ENCODE measurements at places on chromosomes 16 and 17. TPM values are rescaled to one million over a fixed set of nuclear protein-coding genes. Genes with fewer than 3 reads are reported as not detected.

Gene KRTAP4-3
- not detected for total RNA-seq

Gene MRC2
- 119 TPM for total RNA-seq

Gene RNF222
- not detected for total RNA-seq

Gene PRSS36
- total RNA-seq, result 1.4 TPM

Gene ACD
- total RNA-seq, result 27.9 TPM

Gene NLGN2
- total RNA-seq, result 88.0 TPM

Gene CES3
- 5.1 TPM for total RNA-seq

Gene ABAT
- total RNA-seq, result 20.7 TPM

Gene ASIC2
- 3.5 TPM for total RNA-seq

Gene TRIM37
- 24.4 TPM for total RNA-seq

Gene CCL17
- total RNA-seq, result not detected

Gene CCL7
- not detected for total RNA-seq

Gene SDK2
- 31.8 TPM for total RNA-seq

Gene SOCS3
- 49.8 TPM for total RNA-seq

Gene IGF2BP1
- 227 TPM for total RNA-seq

Gene GCGR
- total RNA-seq, result 0.66 TPM

Gene UTP18
- 30.5 TPM for total RNA-seq

Gene MAP2K6
- total RNA-seq, result 21.7 TPM

Gene GRB2
- total RNA-seq, result 67.8 TPM

Gene CIBAR2
- not detected for total RNA-seq

Gene CTF1
- 10.3 TPM for total RNA-seq

Gene SLC5A11
- total RNA-seq, result 0.22 TPM

Gene NPIPB13
- 37.1 TPM for total RNA-seq

Gene TP53TG3B
- not detected for total RNA-seq

Gene BAIAP2
- 47.6 TPM for total RNA-seq

Gene RNF43
- 40.3 TPM for total RNA-seq

Gene VAC14
- 36.3 TPM for total RNA-seq

Gene TCAP
- total RNA-seq, result 3.0 TPM

All from mesothelial cell of epicardium (in vitro differentiated cells).